Activated naive CD8-positive, alpha-beta T cell treated with anti-CD3 and anti-CD28 coated beads for 36 hours (primary cell): ENCODE measurements at places on chromosomes 4 and X.

- H3K27me3 ChIP-seq = no peaks in the 10 kb centered on the region
- no peaks in the 10 kb centered on the region for H3K4me1 ChIP-seq
- no peak for DNase-seq
Observed at GRCh38 chr4:122901247-122902010, 21.0 kb downstream of the NUDT6 start.

DNA sequence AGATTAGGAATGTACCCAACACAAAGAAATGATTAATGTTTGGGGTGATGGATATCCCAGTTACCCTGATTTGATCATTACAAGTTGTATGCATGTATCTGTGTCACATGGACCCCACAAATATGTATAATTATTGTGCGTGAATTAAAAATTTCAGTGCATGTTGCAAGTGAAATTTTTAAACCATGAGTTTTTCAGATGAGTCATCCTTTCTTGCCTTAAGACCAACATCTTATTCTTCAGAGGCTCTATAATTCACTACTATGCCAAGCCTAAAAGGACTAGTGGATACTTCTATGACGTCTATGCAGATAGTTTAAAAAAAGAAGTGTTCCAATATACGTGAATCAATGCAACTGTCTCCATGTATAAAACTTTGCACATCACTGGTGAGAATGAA is 113.0 kb upstream of the SH3RF1 start:
- no peak overlapping the region for H3K4me3 ChIP-seq
- no peaks in the 10 kb centered on the region for H3K27me3 ChIP-seq
- H3K27ac ChIP-seq = no peak overlapping the region
- no peaks in the 10 kb centered on the region for H3K36me3 ChIP-seq
- no peaks in the 10 kb centered on the region for H3K4me1 ChIP-seq
- DNase-seq = no peak

DNA sequence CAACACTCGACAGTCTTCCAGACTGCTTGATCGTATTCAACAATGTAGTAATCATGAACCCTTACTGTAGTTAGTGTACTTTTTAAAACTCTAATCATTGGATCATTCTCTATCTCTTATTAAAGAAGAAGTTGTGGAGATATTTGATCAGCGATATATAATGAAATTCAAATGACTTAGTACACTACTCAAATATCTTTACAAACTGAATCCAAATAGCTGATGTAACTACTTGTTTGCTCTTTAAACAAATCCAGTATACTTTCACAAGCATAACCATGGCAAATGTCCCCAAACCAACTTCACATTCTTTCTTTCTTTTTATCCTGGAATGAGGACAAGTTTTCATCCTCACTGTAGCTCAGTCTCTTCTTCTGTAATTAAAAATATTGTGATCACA is 1569.9 kb upstream of the ADGRL3 start:
- no peaks in the 10 kb centered on the region for H3K4me1 ChIP-seq
- no peaks in the 10 kb centered on the region for H3K36me3 ChIP-seq
- no peak for DNase-seq
- no peak overlapping the region for H3K4me3 ChIP-seq

- H3K27me3 ChIP-seq = peaks cover 3% of the 10 kb centered on the region
- H3K4me1 ChIP-seq = no peaks in the 10 kb centered on the region
- H3K27ac ChIP-seq = no peak overlapping the region
- H3K36me3 ChIP-seq = no peaks in the 10 kb centered on the region
- H3K4me3 ChIP-seq = no peak overlapping the region
Observed at GRCh38 chr4:84167093-84167492, 332.0 kb downstream of the NKX6-1 start.

DNA sequence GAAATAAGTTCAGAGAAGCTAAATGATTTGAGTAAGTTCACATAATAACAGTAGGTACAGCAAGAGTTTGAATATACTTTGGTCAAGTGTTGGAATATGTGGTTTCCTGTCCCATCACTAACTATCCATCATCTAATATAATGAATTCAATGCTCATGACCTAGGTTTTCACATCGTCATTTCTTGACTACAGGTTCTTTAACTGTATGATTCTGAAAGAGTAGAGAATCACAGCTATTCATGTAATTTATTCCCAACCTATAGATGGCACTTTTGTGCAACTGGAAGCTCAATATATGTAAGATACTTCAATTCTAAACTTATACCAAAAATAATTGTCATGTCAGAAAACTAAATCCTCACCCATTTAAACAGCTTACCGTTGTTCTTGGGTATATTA is 53.1 kb downstream of the TIGD2 start:
- H3K4me1 ChIP-seq = no peaks in the 10 kb centered on the region
- H3K27ac ChIP-seq = no peak overlapping the region
- no peak for DNase-seq
- H3K36me3 ChIP-seq = no peaks in the 10 kb centered on the region
- H3K27me3 ChIP-seq = peaks cover 13% of the 10 kb centered on the region
